ENCODE measurements at places on chromosomes 6 and 20. TPM values are rescaled to one million over a fixed set of nuclear protein-coding genes. Genes with fewer than 3 reads are reported as not detected.

The NRSN1 gene
- not detected for total RNA-seq

The RARS2 gene
- total RNA-seq = 23.5 TPM

The ADTRP gene
- 0.56 TPM for total RNA-seq

The FAM209B gene
- not detected for total RNA-seq

The ASIP gene
- not detected for total RNA-seq

The TTK gene
- total RNA-seq = 18.4 TPM

The DSP gene
- 50.1 TPM for total RNA-seq

The RNF182 gene
- 3.2 TPM for total RNA-seq

The PKIB gene
- total RNA-seq = 0.66 TPM

The C6orf52 gene
- 1.7 TPM for total RNA-seq

The TRDN gene
- not detected for total RNA-seq
